Spinal cord (tissue), 10 donors: ENCODE measurements at places on chromosomes 3 and 15. TPM values are rescaled to one million over a fixed set of nuclear protein-coding genes. Genes with fewer than 3 reads are reported as not detected.

The TMEM212 gene
- 0.22 TPM for total RNA-seq

GRCh38 chr3:186949281-186949982, 19.1 kb downstream of the ST6GAL1 start:
- no peaks in the 10 kb centered on the region for H3K36me3 ChIP-seq
- peaks cover 8% of the 10 kb centered on the region for H3K4me1 ChIP-seq
- no peak for DNase-seq
- no peak overlapping the region for H3K27ac ChIP-seq
- no peaks in the 10 kb centered on the region for H3K27me3 ChIP-seq

DNA sequence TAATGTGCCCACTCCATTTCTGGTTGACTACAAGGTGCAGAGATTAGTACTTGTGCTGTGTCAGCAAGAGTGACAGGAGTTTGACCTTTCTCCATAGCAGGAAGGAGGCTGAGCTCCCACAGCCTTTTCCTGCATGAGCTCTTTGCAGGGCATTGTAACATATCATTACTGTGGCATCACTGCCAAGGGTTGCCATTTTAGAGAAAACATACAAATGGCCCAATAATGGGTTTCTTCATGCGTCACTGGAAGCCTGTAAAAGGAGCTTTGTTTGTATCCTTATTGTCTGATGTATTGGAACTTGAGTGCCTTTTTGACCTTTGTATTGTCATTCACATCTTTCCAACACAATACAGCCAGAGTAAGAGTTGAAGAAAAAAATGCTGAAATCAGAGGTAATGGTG, 323.0 kb upstream of the CDIN1 start:
- no peaks in the 10 kb centered on the region for H3K4me1 ChIP-seq
- no peak for DNase-seq
- H3K27me3 ChIP-seq: no peaks in the 10 kb centered on the region
- no peak overlapping the region for H3K4me3 ChIP-seq

The CGNL1 gene
- total RNA-seq: 30.9 TPM

DNA sequence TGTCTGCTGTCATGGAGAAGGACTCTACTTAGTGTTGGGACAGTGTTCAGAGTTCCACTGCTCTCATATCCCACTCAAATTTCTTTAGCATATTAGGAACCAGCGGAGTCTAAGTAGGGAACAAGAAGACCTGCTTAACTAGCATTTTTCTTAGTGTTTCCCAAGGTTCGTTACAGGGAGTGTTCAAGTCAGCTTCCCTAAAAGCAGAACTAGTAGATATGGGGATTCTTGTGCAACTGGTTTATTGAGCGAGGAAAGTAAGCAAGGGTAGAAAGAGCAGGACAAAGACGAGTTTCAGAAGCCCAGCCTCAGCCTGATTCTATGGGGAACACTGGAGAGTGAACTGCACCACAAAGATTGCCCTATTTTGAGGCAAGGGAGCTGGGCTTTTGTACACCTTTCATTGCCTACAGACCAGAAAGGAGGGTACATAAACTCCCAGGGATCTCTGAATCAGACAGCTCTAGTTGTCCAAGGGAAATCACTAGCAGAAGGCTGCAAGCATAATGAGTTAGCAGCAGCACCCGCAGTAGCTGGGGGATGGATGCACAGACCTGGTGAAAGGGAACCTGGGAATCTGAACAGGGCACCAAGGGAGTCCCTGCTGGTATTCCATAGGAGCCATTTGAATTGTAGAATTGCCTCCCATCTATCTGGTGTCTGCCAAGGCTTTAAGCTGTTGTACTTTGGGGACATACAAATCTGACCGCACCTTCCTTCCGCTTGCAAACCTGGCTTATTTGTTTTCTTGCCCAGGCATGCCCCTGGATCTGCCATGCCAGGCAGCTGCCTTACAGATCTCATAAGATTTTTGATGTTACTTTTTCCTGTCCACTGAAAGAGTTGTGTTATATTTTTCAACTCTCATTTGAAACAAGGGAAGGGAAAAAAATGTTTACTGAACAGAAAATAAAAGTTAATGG, 15.1 kb downstream of the CMTM7 start:
- no peak overlapping the region for H3K4me3 ChIP-seq
- H3K27me3 ChIP-seq: peaks cover 67% of the 10 kb centered on the region
- H3K27ac ChIP-seq: no peak overlapping the region

- H3K4me3 ChIP-seq: no peak overlapping the region
- peaks cover 3% of the 10 kb centered on the region for H3K4me1 ChIP-seq
- no peak for DNase-seq
- no peaks in the 10 kb centered on the region for H3K36me3 ChIP-seq
Measured at GRCh38 chr3:139295040-139295439, 48.8 kb upstream of the MRPS22 start.

The EXD1 gene
- total RNA-seq: not detected

- no peak overlapping the region for H3K4me3 ChIP-seq
- no peak overlapping the region for H3K27ac ChIP-seq
- H3K36me3 ChIP-seq: no peaks in the 10 kb centered on the region
- peaks cover 6% of the 10 kb centered on the region for H3K4me1 ChIP-seq
- no peak for DNase-seq
Measured at GRCh38 chr15:58777107-58777506, 6.0 kb downstream of the MINDY2 start.

DNA sequence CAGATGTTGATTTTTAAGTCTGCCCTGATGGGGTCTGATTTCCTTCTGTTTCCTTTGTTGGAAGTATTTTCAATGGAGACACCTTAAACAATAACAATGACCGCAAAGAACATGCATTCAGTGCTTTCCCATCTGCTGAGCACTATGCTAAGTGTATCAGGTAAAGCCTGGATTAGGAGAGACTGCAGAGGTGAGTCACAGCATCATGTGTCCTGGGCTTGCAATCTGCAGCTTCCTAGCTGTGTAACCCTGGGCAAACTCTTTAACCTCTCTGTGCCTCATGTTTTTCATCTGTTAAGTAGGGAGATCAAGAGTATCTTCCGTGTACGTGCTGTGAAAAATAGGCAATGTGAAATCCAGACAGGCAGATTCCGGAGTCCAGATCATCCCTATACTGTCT, 13.3 kb upstream of the CHRNB4 start:
- H3K27ac ChIP-seq: no peak overlapping the region
- H3K27me3 ChIP-seq: no peaks in the 10 kb centered on the region
- H3K4me1 ChIP-seq: no peaks in the 10 kb centered on the region
- no peak overlapping the region for H3K4me3 ChIP-seq
- H3K36me3 ChIP-seq: no peaks in the 10 kb centered on the region

The IQGAP1 gene
- total RNA-seq: 126 TPM

DNA sequence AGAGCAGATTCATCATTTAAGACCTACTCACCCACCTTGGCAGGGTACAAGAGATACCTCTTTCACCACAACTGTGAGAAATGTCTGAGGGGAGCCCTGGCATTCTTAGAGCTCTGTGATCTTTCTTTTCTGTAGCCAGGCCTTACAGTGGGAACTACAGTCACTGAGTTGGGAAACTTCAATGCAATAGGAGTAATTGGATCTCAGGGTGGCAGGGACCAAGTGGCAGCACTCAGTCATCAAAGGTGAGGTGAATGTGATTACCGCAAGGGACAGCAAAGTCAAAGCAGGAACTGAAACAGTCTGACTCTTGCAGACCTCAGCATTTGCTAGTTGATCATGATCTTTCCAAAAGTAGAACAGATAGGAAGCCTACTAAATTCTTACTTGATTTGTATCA, 7.2 kb upstream of the MCF2L2 start:
- no peak overlapping the region for H3K27ac ChIP-seq
- no peak overlapping the region for H3K4me3 ChIP-seq
- H3K36me3 ChIP-seq: no peaks in the 10 kb centered on the region
- H3K27me3 ChIP-seq: no peaks in the 10 kb centered on the region

DNA sequence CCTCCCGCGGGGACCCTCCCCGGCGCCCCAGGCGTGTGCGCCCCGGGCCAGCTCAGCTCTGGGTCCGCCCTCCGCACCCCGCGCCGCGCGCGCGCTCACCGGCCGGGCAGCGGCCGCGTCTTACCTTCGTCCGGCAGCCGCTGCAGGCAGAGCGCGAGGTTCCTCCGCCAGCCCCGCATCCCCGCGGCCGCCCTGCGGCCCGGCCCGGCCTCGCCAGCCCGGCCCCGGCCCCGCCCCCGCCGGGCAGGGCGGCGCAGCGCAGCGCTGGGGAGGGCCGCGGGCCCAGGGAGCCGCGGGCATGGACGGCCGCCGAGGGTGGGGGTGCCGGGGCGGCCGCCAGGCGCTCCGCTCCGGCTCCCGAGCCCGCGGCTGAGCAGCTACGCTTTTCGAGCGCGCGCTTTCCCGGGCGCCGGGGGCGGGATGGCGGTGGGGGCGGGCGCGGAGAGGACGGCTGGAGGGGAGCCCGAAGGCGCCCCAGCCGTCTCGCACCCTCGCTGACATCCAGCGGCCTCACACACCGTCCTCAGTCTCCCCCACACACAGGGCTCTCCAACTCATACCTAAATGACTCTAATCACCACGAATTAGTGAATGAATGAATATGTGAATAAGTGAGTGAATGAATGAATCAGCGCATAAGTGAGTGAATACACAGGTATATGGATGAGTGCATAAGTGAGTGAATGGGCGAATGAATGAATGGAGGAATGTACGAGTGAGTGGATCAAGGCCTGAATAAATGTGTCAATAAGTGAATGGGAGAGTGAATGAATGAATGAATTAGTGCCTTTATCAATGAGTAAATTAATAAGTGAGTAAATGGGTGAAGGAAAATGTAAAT, 48.5 kb upstream of the CCDC174 start:
- no peak for DNase-seq
- peaks cover 12% of the 10 kb centered on the region for H3K27me3 ChIP-seq
- no peaks in the 10 kb centered on the region for H3K36me3 ChIP-seq

The FSTL1 gene
- 722 TPM for total RNA-seq

The RAB8B gene
- 104 TPM for total RNA-seq

DNA sequence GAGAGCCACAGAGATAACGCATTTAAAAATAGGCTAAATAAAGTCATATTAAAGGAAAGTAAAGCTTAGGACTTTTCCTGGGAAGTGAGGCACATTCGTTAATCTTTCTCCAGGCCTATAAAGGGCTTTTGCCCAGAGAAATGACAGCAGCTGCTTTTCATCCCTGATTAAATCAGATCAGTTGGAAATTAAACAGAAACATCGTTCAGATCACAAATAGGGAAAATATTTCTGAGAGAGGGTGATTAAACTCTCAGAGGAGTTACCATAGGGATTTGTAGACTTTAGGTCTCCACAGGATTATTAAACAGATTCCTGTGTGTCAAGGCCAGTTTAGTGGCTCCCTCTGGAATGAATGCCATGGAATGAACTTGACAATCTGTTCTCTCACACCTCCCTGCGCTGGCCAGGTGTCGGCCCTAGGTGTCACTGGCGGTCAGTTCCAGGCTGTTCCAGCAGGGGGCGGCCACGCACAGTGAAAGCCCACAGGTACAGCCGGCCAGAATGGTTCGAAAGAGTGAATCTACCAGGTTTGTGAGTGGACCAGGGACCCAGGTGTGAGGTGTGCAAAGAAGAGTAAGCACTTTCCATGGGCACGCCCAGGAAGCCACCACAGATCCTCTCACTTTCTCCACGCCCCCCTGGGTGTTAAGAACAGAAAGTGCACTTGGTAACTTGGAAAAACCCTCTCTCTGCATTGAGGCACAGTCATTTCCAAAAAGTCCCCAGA, 253.0 kb upstream of the RASGRP1 start:
- H3K27me3 ChIP-seq: peaks cover 2% of the 10 kb centered on the region
- no peaks in the 10 kb centered on the region for H3K36me3 ChIP-seq
- H3K4me3 ChIP-seq: no peak overlapping the region
- peak; percentile 90 for DNase-seq
- no peak overlapping the region for H3K27ac ChIP-seq
